Activated T-helper 1 cell treated with anti-CD3 and anti-CD28 coated beads, Interleukin-2, amount 50 U/mL, for 16 hours (primary cell): ENCODE measurements at places on chromosomes 7 and 10.

- no peak for DNase-seq
These were observed 1082.9 kb downstream of the LRMDA start for GRCh38 chr10:76514321-76514720.

- no peak for DNase-seq
These were observed 112.4 kb downstream of the SMURF1 start for GRCh38 chr7:99031496-99031895.

- DNase-seq, result no peak
These were observed 24.6 kb upstream of the STEAP4 start for GRCh38 chr7:88331322-88331721.

DNA sequence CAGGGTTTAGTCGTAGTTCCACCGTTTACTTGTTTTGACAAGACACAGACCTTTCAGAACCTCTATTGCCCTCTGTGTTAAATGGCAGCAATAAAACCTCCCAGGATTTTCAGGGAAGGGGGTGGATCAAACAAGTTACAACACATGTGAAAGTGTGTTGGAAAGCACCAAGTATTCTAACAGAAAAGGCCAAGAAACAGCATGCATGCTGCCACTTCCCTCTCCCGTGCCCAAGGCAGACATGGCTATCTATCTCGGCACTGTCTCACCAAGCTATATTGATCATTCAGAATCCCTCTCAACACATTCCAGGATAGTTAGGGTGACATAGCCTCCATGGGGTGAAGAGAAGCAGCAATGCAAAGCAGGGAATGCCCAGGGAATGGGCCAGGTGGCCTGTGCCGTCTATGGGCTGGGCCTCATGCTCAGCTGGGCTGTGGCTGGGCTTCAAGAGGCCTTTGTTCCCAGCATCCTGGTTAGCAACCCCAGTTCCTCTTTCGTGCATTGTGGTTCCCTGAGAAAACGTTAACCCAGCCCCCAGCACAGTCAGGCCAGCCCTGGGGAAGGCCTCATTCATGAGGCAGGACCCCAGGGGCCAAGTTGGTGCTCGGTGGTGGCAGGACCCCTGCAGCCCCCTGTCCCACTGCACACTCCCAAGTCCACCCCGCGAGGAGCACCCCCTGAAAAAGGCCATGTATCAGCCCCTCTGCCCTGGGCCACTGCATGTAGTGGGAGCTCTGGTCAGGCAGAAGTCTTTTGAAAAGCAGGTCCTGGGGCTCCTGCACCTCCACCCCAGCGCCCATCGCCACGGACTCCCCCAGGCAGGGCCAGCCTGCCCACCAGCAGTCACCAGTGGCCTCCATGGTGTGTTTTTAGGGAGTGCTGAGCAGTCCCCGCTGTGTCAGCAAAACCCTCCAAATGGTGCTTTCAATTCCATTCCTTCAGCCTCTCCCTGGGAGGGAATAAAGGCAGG, 25.5 kb downstream of the VSIR start:
- no peak for DNase-seq

GRCh38 chr7:54802841-54803240, 43.8 kb upstream of the SEC61G start:
- no peak for DNase-seq

DNA sequence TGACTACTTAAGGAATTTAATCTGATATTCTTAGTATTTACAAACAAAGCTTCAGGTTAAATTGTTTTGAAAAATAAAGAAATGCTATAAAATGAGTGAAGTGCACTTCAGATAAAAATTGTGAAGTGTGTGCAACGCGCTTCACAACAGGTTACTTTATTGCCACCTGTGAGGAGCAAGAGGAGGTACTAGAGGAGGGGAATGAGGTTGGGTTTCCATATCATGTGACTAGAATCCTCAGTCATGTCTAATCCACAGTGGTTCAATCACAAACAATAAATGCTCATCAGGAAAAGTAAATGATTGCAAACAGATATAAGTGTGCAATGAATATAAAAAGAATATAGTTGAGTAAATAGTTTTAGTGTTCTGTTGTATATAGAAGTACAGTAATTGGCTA, 34.5 kb upstream of the CD36 start:
- DNase-seq, result no peak
